ENCODE measurements at places on chromosomes 2 and 18. TPM values are rescaled to one million over a fixed set of nuclear protein-coding genes. Genes with fewer than 3 reads are reported as not detected.

PRKAG3 gene
- total RNA-seq = not detected

LRRC30 gene
- total RNA-seq = not detected

MBOAT2 gene
- 1.7 TPM for total RNA-seq

DNA sequence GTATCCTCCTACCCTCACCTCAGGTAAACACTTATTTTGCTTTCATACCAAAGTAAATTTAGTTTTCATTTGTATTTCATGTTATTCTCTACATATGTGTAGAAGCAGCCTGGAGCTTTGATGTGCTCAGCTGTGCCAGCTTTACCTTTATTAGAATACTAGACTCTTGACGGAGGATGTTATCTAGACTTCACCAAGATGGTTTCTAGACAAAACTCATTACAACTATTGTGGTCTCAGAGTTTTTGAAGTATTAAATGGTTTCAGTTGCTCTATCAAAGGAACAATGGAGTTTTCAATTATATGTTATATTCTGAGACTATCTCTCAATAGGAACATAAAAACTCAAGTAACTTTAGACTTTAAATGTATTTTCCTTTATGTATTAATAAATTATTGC is 5.0 kb upstream of the IL18RAP start:
- no peak for DNase-seq

- no peak for DNase-seq
Observed at GRCh38 chr2:46909771-46910419, 5.7 kb downstream of the MCFD2 start.

DNA sequence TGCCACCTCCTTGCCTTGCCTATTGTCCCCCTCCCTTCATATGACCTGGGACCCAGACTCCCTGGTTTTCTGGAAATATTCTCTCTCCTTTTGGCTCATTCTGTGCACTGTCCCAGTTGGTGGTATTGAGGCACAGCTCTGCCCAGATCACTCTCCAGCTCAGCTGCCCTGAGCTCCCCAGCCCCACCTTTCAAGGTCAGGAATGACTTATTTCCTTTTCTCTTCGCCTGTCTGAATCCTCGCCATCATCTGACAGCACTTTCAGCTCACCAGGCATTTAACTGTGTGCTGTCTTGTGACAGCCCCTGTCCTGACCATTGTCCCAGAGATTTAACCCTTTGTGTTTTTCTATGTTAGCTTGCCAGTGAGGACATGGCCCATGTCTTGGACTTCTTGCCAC is 133.0 kb downstream of the MSH2 start:
- DNase-seq = no peak
